ENCODE measurements at places on chromosomes 3 and 15.

GRCh38 chr3:34016925-34017587 lies 218.6 kb downstream of the PDCD6IP start:
- DNase-seq: peak; percentile 49

- no peak for DNase-seq
These were observed 12.7 kb downstream of the CSPG5 start for GRCh38 chr3:47565734-47566550.

- DNase-seq: no peak
These were observed 209.6 kb upstream of the PFN2 start for GRCh38 chr3:150180334-150180733.

GRCh38 chr3:130823241-130823884 lies 70.5 kb upstream of the ATP2C1 start:
- no peak for DNase-seq

GRCh38 chr3:184261270-184261853 lies at the start of gene CAMK2N2:
TSS of gene CAMK2N2 (minus strand) at chr3:184261553. CDS start at chr3:184261285, 268 bp downstream.
- DNase-seq: peak; percentile 72

- DNase-seq: no peak
These were observed 49.6 kb upstream of the ROPN1 start for GRCh38 chr3:124041553-124041952.

DNA sequence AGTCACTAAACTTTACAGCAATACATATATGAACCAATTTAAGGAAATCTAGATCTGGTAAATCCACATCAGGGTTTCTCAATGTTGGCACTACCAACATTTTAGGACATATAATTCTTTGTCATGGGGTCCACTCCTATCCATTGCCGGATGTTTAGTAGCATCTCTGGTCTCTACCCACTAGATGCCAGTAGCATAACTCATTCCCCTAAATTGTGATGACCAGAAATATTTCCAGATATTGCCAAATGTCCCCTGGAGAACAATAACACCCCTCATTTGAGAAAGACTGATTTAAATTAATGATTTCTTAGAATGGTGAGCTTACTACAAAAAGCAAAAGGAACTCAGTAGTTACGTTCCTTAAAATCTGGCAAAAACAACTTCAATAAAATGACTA lies 23.1 kb upstream of the ANKRD28 start:
- DNase-seq: no peak

DNA sequence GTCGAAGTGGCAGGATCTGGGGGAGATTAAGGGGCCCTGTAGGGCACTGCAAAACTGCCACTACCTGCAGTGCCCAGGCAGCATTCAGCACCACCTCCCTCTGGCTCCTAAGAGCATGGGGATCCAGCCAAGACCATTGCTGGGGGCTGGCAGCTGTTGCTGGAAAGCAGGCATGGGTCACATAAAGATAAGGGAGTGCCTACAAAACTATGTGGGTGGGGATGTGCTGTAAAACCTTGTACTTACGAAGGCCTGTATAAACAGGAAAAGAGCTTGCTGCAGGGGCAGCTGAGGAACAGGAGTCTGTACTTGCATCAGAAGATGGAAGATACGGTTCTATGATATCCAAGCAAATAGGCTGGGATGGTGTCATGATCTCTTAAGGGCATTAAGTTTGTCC lies 27.1 kb downstream of the IL20RB start:
- DNase-seq: peak; percentile 71

- no peak for DNase-seq
These were observed 16.9 kb upstream of the C15orf61 start for GRCh38 chr15:67504056-67504455.

GRCh38 chr3:141268306-141268705 lies 36.7 kb downstream of the PXYLP1 start:
- no peak for DNase-seq

- DNase-seq: no peak
These were observed 37.4 kb downstream of the ARIH1 start for GRCh38 chr15:72511536-72511935.

GRCh38 chr3:174957081-174957480 lies 97.9 kb downstream of the NAALADL2 start:
- DNase-seq: no peak
